ENCODE measurements at places on chromosomes 1 and 21.

DNA sequence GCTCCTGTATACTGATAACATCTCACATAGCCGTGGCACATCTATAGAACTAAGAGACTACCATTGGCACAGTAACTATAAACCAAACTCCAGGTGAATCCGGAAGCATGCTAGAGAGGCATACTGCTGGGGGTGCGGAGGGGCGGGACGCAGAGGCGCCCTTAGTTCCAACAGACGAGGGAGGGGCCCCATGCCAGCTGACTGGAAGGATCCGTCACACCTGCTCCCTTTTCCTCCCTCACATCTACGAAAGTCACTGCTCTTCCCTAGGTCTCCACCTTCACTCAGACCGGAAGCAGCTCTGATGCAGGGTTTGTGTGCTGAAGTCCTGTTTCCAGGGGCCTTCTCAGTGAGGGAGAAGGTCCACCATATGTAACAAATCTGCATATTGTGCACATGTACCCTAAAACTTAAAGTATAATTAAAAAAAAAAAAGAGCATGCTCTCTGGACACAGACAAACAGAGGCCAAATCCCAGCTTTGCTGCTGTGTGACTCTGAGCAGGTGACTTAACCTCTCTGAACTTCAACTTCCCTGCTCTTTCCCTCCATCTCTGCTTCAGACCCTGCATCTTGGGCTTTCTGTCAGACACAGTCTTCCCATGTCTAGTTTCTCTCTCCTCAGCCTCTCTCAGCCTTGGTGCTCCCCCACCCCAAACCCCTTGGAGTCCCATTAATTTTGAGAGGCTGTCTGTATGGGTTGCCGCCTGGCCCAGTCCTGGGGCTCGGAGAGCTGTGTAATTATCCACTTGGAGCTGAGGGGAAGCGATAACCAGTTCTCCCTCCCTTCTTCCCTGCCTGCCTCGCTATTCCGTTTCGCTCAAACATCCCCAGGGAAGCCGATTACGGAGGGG, 7.8 kb upstream of the GJB5 start:
- DNase-seq, result no peak

- no peak for DNase-seq
These were observed 6.6 kb downstream of the BATF3 start for GRCh38 chr1:212692774-212693644.

- no peak for DNase-seq
These were observed 12.5 kb upstream of the FAM76A start for GRCh38 chr1:27713139-27713725.

DNA sequence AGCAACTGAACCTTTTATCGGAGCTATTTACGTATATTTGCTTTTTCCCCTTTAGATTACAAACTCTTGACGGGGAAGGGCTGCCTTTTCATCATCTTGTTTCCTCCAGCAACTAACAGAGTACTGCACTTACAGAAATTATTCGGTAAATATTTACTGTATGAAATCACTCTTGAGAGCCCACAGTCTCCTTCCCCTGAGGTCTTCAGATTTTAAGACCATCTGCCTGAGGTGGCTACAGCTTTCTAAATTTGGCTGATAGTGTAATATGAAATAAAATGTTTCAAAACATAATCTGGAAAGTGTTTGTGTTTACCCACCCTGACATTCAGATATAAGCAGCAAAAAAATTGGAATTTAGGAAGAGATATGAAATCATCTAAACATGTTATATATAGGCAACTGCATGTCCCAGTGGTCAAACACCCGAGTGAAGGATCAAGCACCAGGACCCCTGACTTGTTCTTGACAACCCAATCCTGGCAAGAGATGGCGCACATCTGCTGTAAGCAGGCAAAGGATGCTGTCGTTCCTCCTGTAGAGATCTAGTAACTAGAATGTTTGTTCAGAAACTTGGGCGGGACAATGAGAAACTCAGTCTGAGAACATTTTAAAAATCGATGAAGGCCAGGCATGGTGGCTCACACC, 60.9 kb downstream of the SIPA1L2 start:
- no peak for DNase-seq

DNA sequence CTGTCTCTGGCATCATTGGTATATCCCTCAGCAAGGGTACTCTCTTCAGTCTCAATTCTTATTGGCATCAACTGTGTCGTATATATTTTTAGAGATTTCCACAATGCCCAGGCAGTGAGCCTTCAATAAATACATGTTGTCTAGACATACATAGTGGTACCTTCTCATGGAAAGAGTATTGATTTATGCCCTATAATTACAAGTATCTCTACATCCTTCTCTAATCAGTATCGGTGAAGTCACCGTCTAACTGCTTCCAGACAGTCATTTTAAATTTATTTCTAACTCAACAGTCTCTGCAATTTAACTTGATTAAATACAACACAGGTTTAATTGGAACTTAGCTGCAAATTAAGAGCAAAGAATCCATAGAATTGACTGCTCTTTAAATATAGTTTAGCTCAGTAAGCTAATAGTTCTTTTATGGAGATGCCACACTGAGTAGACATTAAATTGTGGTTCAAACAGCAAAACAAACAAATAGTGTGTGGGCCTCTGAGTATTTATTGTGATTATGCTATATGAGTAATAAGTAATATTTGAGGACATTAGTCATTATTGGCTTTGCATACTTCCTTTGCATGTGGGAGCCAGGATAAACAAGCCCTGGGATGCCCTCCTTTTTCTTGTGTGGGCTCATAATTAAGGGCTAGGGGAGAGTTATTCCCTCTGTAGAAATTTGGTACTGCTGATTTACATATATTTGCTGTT, 126.9 kb upstream of the DUSP10 start:
- DNase-seq, result no peak

- no peak for DNase-seq
These were observed 43.8 kb downstream of the GLIS1 start for GRCh38 chr1:53695116-53695515.

GRCh38 chr1:161763522-161764098, 2.5 kb upstream of the ATF6 start:
- no peak for DNase-seq

- no peak for DNase-seq
These were observed 21.6 kb downstream of the METTL13 start for GRCh38 chr1:171803045-171803444.

GRCh38 chr1:198667807-198668206, 29.0 kb downstream of the PTPRC start:
- no peak for DNase-seq

- no peak for DNase-seq
These were observed 577 bp upstream of the CEP350 start for GRCh38 chr1:179953974-179954492.

DNA sequence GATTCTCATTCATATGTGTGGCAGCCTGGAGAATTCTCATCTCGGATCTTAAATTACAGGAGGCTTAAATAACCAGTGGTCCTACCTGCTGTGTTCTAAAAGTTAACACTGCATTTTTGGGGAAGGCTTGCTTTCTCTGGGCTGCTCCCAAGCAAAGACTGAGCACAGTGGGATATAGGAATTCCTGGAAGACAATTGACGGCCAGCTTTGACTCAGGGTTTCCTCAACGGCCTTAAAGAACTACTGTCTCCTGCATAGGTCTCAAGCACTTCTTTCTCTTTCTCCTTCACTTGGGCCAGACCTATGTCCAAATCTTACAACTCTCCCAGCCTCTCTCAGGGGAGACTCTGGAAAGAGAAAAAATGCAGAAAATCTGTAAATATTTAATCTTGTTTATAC, 1.0 kb upstream of the KRTAP13-3 start:
- DNase-seq, result no peak

DNA sequence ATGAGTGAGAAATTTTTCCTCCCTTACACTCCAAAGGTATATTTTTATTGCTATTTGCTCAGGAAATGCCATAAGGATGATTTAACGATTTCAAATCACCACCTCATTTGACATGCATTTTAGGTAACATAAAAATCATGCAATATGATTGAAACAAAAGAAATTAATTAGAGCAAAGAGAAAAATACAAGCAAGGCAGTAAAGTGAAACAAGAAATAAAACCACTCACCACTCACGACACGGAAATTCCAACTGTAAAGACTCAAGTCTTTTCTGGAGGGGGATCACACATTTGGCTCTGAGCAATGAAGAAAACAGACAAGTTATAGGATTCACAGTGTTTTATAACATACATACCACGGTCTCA, 86.8 kb upstream of the ARHGAP29 start:
- no peak for DNase-seq

DNA sequence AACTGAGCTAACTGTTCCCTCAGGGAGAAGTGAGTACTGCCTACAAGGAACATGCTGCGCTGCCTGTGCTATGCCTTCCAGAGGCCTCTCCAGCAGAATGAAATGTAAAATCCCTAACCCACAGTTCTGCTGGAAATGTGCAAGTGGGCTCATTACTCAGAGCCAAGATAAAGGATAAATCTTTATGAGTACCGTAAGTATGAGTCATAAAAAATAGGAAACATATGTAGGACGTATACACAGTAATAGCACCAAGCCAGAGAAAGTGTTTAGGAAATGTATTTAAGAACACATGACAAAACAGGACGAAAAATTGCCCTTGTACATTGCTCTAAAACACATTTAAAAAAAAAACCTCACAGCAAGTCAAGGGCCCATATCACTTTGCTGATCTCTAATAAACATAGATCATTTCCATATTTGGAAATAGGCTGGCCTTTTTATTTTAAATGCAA, 104.6 kb downstream of the TGFBR3 start:
- DNase-seq, result no peak

DNA sequence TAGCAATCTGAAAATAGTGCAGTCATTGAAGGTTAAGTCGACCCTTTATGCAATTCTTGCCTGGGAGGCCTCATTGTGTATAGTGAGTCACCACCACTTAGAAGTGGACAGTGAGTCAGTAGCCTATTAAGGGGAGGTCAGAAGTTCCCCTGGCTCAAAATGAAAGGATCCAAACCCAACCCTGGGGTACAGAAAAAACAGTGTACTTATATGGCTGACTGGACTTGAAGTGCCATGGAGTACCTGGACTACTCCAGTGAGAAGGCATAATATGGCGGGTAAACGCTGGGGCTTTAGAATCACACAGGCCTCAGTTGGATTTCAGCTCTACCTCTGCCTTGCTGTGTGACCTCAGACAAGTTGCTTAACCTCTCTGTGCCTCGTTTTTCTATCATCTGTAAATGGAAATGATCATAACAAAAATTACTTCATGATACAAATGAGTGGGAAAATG, 2.2 kb upstream of the BCL9 start:
- DNase-seq, result peak; percentile 27

DNA sequence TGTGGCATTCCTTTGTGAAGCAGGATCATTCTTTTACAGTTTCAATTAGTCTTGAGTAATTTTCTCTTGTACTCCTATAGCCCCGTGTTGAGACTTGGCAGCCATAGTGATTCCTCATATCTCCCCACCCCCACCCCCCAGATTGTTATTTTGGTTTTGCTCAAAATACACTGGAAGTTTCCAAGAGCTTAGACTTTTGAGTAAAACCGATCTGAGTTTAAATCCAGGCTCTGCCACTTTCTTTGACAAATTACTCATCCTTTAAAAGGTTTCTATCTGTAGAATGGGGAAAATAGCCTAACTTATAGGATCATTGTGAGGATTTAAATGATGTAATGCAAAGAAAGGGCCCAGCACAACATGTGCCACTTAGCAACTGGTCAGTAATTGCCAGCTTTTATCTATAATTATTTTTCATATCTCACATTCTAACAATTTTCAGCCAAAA, 53.1 kb upstream of the RC3H1 start:
- DNase-seq, result no peak

DNA sequence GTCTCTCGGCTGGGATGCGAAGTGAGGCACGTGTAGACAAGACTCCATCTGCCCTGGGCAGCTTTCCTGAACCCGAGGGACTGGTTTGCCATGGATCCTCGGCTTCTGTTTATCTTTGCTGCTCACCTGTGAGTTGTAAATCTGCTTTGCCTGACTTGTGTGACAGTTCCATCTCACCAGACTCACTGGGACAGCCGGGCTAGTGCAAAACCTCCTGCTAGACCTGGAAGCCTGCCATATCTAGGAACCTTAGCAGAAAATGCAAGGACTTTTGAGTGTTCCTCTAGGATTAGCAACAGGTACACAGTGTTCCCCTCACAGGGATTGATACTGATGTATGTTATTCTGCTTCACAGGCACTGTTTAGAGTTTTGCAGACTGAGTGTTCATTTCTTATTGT, 218.6 kb downstream of the URB2 start:
- DNase-seq, result no peak

DNA sequence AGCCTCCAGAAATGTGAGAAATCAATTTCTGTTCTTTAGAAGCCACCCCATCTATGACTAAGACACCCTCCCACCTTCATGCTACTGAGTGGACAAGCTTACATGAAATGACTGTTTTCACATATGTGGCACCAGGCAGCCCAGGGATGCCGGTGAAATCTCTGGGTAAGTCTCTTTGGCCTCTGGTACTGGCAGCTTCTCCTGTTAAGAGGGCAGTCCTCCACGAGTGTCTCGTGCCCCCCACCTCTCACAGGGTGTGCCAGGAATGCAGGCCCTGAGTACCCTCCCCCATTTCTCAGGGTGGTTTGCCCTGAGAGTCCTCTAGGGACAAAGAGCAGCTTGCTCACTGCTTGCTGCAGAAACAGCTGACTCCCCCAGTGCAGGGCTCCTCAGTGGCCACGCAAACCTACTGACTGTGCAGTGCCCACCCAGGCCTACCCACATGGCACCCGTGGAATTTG, 3.2 kb upstream of the PRXL2B start:
- DNase-seq, result no peak

DNA sequence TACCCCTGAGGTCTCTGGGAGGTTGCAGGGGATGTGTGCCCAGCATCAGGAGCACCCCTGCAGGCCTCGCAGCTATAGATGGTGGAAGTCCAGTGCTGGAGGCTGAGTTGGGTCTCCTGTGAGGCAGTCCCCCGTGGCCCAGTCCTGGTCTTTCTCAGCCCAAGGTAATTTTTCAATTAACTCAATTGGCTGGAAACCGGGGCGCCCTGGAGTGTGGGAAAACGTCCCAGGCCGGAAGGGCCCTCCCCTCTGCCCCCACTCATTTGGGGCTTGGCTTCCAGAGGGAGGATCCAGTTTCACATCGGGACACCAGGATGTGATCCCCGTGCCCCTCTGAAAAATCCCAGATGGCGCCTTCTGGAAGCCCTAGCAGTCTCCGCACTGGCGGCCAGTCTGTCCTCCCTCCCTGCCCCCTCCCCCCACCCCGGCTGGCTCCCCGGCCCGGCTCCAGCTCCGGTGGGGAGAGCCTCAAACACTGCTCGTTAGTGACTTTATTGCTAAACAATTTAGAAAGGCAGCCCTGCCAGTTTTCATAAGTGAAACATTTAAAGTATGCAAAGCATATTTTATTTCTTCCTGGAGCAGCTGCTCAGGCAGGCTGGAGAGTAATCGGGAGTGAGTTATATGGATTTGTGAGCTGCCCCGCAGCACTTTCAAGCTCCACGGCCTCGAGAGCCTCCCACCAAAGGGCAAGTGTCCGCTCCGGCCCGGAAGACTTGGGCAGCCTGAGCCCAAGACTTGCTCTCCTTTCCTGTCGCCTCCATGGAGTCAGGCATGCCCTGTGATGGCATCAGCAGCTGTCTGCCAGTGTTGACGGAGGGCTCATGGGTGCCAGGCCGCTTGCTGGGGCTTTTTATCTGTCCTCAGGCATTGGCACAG, 208.2 kb upstream of the TMEM51 start:
- no peak for DNase-seq
